ENCODE measurements at places on chromosomes 4 and X.

GRCh38 chrX:11426712-11427452 lies 133.7 kb downstream of the AMELX start:
- DNase-seq, result no peak

DNA sequence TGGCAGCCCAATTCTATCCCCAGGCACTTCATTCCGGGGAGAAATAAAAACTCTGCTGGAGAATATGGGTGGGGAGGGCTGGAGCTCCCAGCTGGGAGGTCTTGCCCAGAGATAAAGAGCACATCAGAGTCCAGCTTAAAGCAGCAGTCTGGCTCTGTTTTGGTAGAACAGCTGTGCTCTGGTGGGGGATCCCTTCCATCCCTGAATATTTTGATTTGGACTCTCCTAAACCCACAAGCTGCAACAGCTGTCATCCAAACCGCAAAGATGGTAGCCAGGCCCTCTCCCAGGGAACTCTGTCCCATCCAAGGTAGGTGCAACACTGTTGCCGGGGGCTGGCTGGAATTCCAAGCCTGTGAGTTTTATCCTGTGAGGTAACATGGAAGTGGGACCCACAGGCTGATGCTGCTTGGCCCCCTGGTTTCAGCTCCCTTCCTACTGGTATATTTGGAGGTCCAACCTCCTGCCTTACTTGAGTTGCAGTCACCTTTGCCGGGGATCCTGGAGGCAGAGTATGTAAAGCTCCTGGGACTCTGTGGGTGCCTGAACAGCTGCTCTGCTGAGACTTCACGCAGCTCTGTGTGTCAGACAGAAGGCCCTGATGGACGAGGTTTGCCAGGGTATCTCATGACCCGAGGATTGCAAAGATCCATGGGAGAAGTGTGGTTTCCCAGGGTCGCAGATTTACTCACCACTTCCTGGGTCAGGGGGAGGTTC lies 203.5 kb upstream of the ITM2A start:
- no peak for DNase-seq

GRCh38 chr4:145130788-145131399 lies 32.8 kb downstream of the ABCE1 start:
- DNase-seq, result peak; percentile 23

GRCh38 chrX:7028246-7028645 lies 119.3 kb upstream of the STS start:
- no peak for DNase-seq

DNA sequence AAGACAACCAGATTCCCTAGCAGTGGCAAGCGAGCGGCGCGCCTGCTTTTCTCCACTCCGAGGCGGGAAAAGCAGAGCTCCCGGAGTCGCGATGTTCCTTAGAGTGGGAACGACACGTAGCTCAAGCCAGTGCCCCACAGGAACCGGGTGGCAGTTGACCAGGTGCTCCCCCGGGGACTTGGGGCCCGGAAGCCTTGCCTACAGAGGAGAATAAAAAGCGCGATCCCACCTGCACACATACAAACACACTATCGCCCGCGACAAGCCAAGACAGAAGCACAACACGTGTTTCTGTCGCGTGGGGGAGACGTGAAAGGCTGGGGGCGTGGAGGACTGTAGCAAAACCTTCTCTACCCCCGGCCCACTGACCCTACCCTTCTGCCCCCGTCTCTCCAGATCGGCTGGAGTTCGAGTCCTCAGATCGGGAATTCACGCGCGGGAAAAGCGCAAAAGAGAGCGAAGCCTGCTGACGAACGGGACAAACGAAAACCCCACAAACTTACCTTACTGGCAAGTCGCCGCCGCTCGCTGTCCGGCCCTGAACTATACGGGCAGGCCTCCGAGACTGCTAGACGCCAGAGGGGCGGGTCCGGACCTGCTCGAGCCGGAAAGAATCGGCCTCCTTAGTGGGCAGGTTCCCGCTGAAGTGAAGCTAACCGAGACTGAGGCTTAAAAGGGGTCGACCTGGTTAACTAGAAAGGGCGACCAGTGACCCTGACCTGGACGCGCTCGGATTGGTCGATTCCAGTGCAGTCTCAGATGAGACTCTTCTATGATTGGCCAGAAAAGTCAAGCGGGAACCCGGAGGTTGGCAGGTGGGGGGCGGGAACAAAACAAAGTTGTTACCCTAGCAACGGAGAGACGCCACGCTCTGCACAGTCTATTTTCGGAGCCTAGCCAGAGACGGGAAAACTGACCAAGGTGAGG lies at the start of the genes DNAAF6 and NUP62CL:
Gene DNAAF6, plus strand, starts transcription at position 842 of the 927 bp plus-strand sequence. CDS start 6,265 bp downstream, outside the sequence.
Gene NUP62CL, minus strand, starts transcription at position 664 of the 927 bp plus-strand sequence. CDS start 31,287 bp downstream, outside the sequence.
- DNase-seq, result peak; percentile 70

GRCh38 chrX:53441531-53442321 lies 7.6 kb upstream of the HSD17B10 start:
- peak; percentile 92 for DNase-seq

DNA sequence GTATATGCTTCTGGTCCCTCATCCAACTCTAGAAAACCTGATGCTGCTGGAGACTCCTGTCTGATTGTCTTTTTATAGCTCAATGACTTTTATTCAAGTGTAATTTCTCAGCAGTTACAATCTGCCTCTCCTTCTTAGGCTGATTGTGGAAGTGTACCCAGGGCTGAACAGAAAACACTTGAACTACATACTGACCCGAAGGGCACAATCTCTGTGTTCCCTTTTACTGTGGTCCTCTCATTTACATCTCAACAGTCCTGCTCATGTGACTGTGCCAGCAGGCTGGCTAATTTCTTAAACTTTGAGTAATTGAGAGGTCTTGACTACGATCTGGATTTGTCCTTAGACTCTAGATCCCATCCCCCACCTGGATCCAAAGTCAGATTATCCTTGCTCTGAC lies 863.4 kb downstream of the PDHA2 start:
- DNase-seq, result no peak

DNA sequence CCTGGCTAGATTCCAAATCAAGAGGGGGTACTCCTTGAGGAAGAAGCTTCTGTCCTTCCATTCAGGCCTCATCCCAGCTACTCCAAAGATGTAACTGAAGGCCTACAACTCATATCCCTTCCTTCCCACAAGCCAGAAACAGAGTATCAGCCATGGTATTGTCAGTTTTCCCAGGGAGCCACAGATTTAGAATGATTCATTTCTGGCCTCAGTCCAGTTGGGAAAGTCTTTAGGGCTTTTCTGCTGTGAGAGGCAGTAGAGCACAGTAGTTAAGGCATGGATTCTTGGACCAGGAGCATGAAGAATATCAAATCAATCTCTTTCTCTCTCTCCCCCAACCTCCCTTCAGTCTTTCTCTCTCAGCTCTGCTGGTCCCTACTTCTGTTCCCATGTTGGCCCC lies 505.0 kb downstream of the BCOR start:
- peak; percentile 10 for DNase-seq

DNA sequence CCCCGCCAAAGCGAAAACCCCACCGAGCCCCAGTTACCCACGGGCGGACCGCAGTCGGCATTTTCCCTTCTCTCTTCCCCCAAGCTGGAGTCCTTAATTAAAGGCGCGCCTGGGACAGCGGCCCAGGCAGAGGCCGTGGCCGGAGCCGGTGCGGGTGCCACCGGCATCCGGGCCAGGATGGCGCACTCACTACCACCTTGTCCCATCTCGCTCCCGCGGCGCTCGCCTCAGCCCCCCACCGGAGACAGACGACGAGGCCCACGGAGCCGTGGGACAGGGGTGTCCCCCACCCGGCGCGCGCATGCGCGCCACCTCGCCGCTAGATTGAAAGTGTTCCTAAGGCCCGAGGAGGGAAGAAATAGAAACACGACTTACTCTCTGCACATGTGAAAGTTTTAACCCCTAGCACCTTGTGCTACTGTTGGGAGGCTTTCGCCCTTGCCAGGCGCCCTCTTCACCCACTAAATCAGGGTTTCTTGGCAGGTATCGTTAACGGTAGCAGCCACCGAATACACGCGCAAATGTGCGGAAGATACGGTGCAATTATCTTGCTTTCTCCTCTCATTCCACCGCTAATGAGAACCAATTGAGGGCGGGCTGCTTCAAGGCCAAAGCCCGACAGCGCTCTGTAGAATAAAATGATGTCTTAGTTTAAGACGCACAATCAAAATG lies 64.3 kb upstream of the CCDC160 start:
- DNase-seq, result no peak

GRCh38 chr4:4341861-4342650 lies 44.8 kb upstream of the NSG1 start:
- no peak for DNase-seq

DNA sequence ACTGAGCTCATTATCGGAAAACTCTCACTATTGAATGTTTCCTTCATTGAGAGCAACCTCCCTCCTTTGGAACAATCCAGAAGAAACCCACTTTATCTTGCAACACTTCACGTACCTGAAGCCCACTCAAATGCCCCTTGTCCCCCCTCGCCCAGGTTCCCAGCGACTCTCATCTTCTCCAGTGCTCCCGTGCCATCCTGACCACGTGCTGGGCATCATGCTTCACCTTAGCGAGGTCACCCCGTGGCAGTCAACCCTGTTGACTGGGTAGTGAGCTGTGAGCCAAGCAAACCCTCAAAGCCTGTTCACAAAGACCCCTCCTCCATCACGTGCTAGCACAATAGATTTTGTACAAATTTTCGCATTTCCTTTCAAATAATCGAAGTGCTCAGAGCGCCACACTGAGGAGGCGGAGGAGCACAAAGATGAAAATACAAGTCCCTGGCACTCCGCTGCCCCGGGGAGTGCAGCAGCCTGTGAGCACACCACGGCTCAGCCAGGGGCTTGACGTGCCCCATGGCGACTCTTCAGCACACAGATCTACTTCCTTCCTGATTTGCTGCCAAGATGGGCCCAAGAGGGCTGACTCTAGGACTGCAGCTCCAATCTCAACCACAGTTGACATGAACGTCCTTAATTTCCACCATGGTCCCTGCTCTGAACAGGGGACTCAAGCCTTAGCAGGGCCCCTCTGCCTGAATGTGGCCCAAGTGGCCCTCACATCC lies 15.6 kb downstream of the PDZD4 start:
- no peak for DNase-seq

DNA sequence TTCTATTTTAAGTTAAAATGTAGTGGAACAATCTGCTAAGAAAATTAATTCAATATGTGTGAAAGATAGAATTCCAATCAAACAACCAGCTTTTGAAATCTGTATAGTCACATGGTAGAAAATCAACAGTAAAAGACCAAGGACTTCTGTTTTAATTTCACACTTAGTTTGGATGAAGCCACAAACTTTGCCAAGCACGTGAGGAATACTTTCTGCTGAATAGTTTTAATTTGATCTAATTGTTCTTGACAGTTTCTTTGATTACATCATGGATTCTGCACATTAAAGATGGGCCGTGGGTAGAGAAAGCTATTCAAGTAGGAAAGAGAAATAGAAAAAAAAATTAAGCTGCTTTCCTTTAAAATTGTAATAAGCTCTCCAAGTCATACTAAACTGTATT lies 137.9 kb upstream of the FAM241A start:
- DNase-seq, result no peak

DNA sequence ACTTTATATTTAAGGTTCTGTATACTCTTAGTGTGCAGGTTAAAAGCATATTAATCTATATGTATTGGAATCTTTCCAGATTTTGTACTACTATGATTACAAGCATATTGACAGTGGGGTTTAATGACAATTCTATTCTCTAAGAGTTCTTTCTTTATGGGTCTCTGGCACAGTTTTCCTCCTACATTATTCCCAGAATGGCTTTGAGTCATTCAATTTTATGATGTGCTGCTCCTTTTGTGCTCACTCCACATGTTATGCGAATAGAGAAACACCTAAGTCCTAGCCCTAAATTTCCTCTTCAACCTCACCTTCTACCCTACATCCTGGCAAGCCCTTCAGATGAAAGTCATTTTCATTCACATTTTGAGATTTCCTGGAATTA lies 209.9 kb upstream of the DIAPH2 start:
- peak; percentile 78 for DNase-seq

GRCh38 chr4:54954656-54955388 lies 170.6 kb downstream of the KDR start:
- DNase-seq, result no peak

DNA sequence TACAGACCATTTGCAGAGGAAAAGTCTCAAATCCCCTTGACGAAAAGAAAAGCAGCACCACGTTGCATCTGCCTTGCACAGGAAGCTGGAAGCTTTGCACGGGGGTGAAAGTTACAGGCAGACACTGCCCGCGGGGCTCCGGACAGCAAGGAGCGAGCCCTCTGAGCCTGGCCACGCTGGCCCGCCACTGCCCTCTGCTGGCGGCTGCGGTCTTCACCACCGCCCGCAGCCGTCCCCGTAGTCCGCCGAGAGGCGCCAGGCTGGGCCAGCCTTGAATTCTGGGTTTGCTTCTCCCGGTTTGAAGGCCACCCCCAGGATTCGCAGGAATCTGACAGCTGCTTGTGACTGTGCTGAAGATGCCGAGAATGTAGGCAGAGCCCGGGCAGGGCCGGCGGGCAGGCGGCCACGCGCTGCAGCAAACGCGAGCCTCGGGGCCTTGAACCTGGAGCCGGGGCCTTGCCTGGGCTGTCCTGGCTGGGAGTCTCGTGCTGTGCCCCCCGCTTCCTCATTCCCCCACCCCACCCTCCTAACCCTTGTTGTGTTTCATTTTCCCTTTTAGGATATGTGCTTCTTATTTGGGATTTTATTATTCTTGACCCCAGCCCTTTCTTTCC lies 49.2 kb downstream of the ENPP6 start:
- DNase-seq, result peak; percentile 67

- DNase-seq, result no peak
Measured at GRCh38 chr4:4631150-4631549, 89.3 kb upstream of the STX18 start.

- DNase-seq, result peak; percentile 49
Measured at GRCh38 chr4:75634281-75634680, 4.0 kb upstream of the CDKL2 start.

DNA sequence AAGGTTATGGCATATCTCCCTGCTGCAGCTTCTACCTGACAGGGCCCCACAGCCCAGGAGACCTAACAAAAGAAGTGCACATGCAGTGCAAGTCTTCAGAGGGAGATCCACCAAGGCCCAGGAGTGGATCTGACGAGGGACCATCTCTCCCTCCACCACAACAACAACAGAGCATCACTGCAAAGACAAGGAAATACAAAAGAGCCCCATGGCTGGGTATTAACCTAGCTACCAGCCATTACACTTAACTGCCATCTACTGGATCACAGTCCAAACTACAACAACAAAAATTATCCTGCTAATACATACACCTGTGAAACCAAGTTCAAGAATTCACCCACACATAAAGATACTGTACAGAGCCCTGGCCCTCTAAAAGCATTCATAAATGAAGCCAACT lies 280.2 kb upstream of the SLC7A11 start:
- DNase-seq, result peak; percentile 61

DNA sequence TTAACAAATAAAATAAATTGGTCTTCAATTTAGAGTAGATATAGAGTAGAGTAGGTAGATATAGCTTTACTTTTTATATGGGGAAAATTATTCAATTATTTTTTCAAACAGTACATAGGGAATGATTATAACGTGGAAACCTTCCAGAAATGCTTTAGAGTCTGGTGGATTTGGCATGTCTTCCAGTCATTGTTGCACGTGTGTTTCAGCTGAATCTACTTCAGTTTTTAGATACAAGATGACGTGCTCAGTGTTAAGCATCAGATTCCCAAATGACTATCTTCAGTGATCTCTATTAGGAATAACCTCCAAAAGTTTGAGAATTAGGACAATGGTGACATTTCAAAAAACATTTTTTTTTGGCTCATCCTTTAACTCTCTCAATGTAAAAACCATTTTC lies 616.9 kb downstream of the ANKRD50 start:
- no peak for DNase-seq

Data from PC-3 (cell line).